ENCODE measurements at places on chromosomes 1 and 21. TPM values are rescaled to one million over a fixed set of nuclear protein-coding genes. Genes with fewer than 3 reads are reported as not detected.

Gene WNT4
- 3.1 TPM for total RNA-seq

Gene HUNK
- 3.1 TPM for total RNA-seq

Gene OR2T2
- total RNA-seq = not detected

Gene WNT3A
- total RNA-seq = not detected

Gene OR2L5
- not detected for total RNA-seq

Gene IFNAR2
- 5.7 TPM for total RNA-seq

Gene FAM167B
- 1.6 TPM for total RNA-seq

Gene C4BPA
- 0.52 TPM for total RNA-seq

Gene CADM3
- total RNA-seq = 0.52 TPM

Gene FTCD
- 0.52 TPM for total RNA-seq

Gene CLCA1
- total RNA-seq = not detected

Gene THEM5
- not detected for total RNA-seq

Gene PHLDA3
- total RNA-seq = 8.9 TPM

Gene SLC26A9
- total RNA-seq = not detected

Gene FABP3
- total RNA-seq = 201 TPM

Gene LYPD8
- not detected for total RNA-seq

Gene TTC39A
- 2.1 TPM for total RNA-seq

Gene PLA2G2F
- not detected for total RNA-seq

Gene SH3BGR
- total RNA-seq = 58.5 TPM

Gene JAK1
- total RNA-seq = 59.5 TPM

Gene G0S2
- total RNA-seq = 78.8 TPM

Gene C1orf198
- 32.9 TPM for total RNA-seq

Gene S100A12
- total RNA-seq = 23.0 TPM

Gene ABCG1
- total RNA-seq = 20.4 TPM

Gene SPATA21
- not detected for total RNA-seq

Gene RXFP4
- not detected for total RNA-seq

Gene SPRR5
- not detected for total RNA-seq

Gene OR2L8
- not detected for total RNA-seq

Gene ETV3L
- total RNA-seq = not detected

Gene LMNA
- 399 TPM for total RNA-seq

Gene C1orf87
- total RNA-seq = not detected

Gene SVBP
- 34.4 TPM for total RNA-seq

Gene TIE1
- 49.6 TPM for total RNA-seq

Gene HAO2
- not detected for total RNA-seq

Gene SPRR1B
- not detected for total RNA-seq

Gene LY9
- total RNA-seq = not detected

Gene CNN3
- total RNA-seq = 198 TPM

Gene DEDD
- total RNA-seq = 19.8 TPM

Gene C21orf58
- 3.1 TPM for total RNA-seq

Gene ANGPTL3
- not detected for total RNA-seq

Gene CA14
- total RNA-seq = 2.1 TPM

Gene EXTL1
- 0.52 TPM for total RNA-seq

Gene INSRR
- 0.52 TPM for total RNA-seq

Gene ELAVL4
- total RNA-seq = under 0.01 TPM

Gene CDC42BPA
- 44.4 TPM for total RNA-seq

Gene SPRR3
- total RNA-seq = not detected

Gene REN
- total RNA-seq = not detected

Gene ALPL
- 1.0 TPM for total RNA-seq

Gene HCN3
- total RNA-seq = 1.0 TPM

Gene NOTCH2
- total RNA-seq = 101 TPM

Gene ZBTB8A
- 10.4 TPM for total RNA-seq

Gene TNFSF18
- 1.0 TPM for total RNA-seq

Gene TMEM125
- 0.52 TPM for total RNA-seq

Gene FUCA1
- total RNA-seq = 21.9 TPM

Data from skeletal muscle tissue (tissue), 5 donors.